ENCODE measurements at places on chromosomes 5 and 9.

DNA sequence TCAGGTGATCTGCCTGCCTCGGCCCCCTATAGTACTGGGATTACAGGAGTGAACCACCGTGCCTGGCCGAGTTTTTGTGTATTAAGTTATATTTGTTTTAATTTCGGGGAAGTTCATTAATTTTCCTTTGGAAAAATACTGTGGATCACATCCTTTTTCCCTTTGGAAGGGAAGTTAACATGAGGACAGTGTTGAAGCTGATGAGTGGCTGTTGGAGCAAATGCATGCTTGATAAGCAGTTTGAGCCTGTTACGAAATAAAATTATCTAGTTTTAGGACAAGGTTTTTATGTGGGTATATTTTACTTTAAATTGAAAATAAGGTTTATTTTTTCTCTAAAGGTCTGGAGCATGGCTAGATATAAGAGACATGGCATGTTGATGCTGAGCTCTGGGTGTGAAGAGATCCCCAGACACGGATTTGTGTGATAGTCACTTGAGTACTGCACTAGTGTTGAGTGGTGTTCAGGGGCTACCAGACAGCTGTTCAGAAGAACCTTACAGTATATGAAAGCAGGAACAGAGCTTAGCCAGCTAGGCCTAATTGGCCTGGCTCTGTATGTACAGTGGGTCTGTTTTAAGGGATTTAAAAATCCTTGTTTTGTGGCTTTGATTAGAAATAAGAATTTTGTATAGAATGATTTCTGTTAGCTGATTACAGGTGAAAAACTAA is 17.4 kb downstream of the LMNB1 start:
- DNase-seq: no peak

DNA sequence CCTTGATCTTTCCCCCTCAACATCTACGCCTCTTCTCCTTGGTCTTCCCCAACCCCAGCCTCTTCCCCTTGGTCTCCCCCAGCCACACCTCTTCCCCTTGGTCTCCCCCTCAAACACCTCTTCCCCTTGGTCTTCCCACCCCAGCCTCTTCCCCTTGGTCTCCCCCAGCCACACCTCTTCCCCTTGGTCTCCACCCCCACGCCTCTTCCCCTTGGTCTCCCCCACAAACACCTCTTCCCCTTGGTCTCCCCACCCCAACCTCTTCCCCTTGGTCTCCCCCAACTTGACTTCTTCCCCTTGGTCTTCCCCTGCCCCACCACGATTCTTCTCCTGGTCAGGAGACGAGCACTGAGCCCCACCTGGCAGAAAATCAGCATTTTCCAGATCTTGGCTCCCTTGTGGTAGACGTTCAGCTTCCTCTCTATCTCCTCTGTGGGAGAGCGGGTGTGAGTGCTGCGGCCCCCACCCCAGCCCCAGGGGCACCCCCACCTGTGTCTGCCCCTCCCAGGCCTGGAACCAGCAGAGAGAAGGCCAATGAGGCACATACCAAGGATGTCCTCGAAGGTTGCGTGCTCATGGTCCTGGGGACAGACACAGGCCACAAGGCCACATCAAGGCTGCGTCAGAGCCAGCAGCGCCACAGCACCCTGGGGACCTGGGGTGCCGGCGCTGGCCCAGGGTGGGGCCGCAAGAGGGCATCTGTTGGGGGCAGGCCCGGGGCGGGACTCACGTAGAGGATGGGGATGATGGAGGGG is 7.0 kb downstream of the NSMF start:
- peak; percentile 55 for DNase-seq

DNA sequence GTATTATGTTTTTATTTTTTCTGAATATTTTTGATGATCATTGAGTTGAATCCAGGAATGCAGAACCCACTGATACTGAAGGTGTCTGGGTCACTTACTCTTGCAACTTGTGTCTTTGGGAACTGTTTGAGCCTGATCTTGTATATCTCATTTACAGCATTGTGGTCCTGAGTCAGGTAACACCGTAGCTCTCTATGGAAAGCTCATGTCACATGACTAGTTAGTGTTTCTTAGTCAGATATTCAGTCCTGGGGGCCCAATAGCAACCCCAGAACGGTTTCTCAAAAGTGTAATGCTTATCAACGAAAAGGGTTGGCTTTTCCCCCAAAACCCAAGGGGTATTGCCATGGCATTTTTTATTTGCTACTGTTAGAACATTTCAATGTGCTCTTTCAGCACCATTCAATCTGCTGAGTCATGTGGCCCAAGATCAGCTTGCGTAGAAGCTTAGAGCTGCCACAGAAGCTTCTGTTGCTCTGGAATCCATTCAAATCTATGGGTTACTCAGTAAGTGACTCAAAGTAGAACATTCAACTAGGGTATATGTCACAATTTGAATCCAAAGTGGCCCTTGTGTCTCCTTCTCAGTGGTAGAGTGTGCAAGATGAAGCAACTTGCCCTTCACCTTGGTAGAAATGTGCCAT is 12.1 kb upstream of the PTAR1 start:
- DNase-seq: no peak

DNA sequence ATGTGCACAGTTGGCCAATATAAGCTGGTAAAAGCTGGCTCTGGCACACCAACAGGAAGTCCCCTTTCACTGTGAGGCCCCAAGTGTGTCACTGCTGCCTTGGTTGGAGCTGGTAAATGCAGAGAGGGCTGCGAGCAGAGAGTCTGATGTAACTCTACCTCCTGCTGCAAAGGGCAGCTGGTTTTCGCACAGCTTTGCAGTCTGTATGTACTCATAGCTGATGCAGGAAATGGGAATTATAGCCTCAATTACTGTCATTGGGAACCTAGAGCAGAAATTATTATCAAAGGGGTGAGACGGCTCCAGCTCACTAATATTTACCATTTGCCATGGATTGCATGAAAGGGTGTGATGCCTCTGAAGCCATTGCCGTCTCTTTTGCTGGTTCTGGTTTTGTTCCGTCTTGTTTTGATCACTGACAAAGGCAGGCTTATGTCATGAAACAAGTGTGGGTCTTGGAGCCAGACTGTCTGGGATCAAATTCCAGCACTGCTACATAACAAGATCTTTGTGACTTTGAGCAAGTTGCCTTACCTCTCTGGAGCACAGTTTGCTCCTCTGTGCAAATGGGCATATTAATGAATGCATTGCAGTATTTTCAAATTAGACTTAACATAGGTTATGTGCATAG is 124.3 kb upstream of the SLC25A48 start:
- DNase-seq: no peak
